ENCODE measurements at places on chromosomes 1 and 21.

DNA sequence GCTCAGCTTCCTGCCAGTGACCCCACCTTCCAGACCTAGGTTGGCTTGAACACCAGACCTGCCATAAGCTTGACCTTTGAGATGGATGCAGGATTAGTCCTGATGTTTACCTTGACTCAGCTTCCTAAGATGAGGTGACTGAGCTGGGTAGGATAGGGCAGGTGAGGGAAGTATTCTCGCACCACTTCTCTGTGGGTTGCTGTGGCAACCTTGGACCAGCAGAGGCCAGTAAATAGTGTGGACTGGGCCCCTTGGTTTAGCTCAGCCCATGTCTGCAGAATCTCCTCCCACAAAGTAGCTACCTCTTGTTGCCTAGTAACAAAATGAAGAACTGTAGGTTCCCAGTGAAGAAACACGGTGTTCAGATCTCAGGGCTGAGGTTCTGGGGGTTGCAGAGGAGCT, 8.4 kb downstream of the RPS6KA1 start:
- DNase-seq: peak; percentile 65

- no peak for DNase-seq
Observed at GRCh38 chr1:193763266-193763665, 576.9 kb upstream of the B3GALT2 start.

DNA sequence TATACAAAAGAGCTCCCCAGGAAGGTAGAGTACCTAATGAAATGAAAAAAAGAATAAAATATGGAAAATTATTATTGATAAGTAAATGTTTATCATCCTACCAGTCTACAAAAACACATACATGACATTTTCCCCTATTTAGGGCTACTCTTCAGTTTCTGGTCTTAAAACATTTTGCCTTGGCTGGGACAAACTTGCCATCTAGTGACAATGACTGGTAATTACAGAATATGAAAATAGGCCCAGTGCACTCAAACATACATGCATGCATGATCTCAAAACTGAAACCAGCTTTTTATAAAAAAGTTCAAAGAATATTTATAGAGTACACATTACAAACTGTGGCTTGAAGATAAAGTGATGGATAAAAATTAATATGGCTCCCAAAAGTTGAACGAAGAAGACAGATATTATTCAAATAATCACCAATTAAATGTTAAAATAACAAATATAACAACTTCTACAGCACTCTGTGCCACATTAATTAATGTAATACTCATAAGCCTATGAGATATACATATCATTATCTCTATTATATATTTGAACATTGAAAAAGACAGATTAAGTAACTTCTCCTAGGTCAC, 10.5 kb upstream of the RNPC3 start:
- DNase-seq: peak; percentile 17

DNA sequence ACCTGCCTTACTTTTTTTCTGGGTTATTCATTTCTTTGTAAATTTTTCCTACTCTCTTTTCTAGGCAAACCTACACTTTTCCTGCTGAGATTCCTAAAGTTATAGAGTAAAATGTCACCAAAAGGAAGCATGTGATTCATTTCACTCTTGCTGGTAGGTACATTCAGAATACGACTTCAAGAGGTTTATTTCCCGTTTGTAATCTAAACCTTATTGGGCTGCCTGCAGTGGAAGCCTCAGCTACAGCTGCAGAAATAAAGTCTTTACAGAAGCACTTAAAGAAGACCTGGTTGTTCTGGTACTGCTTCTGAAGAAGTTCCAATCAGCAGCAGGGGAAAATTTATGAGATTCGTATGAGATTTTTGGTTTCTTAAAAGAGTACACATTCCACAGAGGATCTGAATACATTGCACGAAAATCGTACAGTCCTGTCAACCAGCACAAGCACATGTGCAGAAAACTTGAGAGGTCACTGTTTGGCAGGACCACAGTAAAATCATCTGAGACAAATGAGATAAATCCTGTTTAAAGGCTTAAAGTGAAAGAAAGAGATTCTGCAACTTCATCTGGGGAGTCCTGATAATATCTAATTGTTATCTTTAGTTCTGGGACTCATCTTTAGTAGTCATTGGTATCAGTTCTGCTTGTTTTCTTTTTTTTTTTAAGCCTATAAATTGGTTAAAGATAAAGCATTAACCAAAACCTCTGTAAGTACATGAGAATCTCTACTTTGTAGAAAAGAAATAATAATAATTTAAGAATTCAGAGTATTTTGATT, 109.9 kb upstream of the ADGRL2 start:
- no peak for DNase-seq

DNA sequence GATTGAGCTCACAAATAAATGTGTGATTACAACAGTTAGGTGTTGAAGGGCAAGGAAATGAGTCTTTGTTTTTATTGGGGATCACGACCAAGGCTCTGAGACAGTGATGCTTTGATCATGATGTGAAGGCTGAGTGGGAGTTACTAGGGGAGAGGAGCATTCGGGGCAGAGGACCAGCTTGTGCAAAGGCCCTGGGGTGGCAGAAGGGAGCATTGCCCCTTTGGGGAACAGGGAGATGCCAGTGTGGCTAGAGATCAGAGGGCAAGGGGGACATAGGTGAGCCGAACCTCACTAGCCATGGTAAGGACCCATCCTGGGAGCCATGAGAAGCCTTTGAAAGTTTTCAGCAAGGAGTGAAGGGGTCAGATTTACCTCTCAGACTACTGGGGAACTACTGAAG, 31.1 kb downstream of the TNFRSF8 start:
- no peak for DNase-seq

GRCh38 chr1:155645034-155645598, 35.1 kb downstream of the MSTO1 start:
- no peak for DNase-seq

- DNase-seq: no peak
Observed at GRCh38 chr1:54135436-54136120, 17.2 kb downstream of the CDCP2 start.

DNA sequence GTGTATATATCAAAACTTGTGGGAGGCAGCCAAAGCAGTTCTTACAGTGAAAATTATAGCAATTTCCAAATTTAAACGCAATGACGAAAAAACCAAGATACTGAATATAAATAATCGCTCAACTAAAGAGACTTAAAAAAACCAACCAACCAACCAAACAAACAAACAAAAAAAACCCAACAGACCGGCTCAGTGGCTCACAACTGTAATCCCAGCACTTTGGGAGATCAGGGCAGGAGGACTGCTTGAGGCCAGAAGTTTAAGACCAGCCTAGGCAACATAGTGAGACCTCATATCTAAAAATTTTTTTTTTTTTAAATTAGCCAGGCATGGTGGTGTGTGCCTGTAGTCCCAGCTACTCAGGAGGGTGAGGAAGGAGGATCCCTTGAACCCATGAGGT, 23.4 kb downstream of the RPL5 start:
- DNase-seq: no peak

GRCh38 chr1:194013561-194013960, 827.1 kb upstream of the B3GALT2 start:
- DNase-seq: no peak

DNA sequence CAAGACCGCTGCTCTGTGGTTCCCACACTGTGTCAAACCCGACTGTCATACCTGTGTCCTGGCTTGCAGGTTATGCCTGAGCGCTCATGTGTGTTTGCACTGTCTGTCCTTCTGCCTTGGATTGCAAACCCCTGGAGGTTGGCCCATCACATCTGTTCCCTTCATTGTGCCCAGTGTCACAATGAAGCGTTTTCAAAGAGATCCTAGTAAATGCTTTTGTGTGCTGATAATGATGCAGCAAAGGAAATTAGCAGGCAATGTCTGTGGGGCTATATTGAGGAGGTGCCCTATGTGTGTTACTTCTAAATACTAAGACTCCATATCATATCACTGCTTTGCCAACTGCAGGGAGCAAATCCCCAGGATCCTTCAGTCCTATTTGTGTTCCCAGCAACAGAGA, 424.4 kb upstream of the NFIA start:
- no peak for DNase-seq

DNA sequence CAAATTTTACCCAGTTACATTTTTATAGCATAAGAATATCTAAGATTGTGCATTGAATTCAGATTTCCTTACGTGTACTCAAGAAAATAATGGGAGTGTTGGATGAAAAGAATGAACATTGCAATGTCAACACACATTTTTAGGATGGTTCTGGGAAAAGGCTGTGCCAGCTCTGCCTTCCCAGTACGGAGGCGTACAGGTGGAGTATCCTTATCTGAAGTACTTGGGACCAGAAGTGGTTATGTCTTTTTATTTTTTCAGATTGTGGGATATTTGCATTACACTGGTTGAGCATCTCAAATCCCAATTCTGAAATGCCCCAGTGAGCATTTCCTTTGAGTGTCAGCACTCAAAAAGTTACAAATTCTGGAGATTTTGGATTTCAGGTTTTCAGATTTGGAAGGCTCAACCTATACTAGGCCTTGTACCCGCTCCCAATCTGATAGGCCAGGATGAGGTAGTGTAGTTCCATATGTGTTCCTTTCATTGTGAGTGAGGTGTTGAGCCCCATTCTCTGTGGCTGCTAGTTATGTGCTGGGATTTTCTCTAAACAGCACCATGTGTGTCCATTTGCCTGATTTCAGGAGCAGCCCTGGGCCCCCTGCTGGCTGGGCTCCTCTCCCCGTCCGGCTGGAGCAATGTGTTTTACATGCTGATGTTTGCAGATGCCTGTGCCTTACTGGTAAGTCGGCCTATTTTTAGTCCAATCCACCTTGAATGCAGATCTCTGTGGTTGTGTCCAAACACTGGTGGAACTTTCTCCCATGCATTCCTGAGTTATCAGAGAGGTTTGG, 60.8 kb downstream of the SLC37A1 start:
- DNase-seq: no peak

GRCh38 chr1:227245613-227246320, 72.5 kb downstream of the CDC42BPA start:
- no peak for DNase-seq

GRCh38 chr1:15236746-15237145, 10.3 kb upstream of the FHAD1 start:
- no peak for DNase-seq

- no peak for DNase-seq
Observed at GRCh38 chr1:204478172-204478899, 16.3 kb downstream of the PIK3C2B start.

Data from germinal center (tissue), 1 donor.